Stimulated activated CD4-positive, alpha-beta T cell treated with anti-CD3 and anti-CD28 coated beads, Interleukin-15, amount 100 ng/mL, for 48 hours (primary cell): ENCODE measurements at places on chromosomes 2 and 18.

DNA sequence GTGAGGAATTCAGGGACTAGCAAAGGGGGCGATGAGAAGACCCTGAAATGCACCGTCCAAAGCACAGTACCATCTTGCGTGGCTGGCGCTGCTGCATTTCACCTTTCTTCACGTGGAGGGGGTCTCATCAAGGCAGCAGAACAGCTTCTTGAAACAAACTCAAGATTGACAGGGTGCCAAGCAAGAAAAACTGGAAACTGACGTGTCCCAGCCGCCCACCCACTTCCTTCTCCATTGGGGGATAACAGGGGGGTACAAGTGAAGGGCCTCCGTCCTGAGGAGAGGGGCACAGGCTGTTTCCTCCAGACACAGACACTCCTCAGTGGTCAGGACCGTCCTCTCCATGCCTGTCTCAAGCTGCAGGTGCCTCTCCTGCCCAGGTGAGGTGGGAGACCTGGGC, 32.5 kb downstream of the HDAC4 start:
- no peak for DNase-seq

GRCh38 chr2:156023229-156023869, 309.2 kb downstream of the NR4A2 start:
- DNase-seq: no peak

DNA sequence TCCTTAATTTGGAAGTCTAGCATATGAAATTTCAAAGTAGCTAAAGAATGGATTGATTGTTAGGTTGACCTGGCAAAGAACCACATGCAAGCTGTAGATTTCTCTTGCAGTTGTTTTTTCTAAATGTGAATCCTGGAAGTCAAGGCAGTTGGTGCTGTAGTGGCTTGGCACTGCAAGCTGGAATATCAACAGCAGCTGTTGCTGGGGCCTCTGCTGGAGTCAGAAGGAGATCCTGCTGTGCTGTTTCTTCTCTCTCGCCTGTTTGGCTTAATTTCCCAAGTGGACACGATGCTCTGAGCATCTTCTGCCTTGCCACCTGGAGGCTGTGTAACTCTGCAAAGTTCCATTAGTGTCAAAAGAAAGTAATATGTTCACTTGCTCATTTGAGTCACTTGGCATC, 12.6 kb downstream of the PIK3C3 start:
- no peak for DNase-seq

GRCh38 chr2:72722492-72723070, 103.3 kb downstream of the EXOC6B start:
- no peak for DNase-seq

DNA sequence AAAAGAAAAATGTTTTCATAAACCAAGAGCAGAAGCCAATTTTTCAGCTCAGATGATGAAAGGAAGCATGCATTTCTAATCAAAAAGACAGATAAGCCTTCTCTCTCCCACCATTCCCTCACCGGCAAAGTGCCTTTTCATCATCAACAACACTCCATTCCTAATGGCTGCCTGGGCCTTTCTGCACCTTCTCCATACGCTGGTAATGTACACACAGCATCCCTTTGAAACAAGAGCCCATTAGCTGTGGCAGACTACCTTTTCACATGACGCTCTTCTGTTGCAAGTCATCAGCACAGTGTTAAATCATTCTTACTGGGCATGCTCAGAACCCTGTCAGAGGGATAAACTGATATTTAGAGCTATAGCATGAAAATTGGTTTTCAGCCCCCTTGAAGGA, 408.9 kb downstream of the MEIS1 start:
- no peak for DNase-seq

DNA sequence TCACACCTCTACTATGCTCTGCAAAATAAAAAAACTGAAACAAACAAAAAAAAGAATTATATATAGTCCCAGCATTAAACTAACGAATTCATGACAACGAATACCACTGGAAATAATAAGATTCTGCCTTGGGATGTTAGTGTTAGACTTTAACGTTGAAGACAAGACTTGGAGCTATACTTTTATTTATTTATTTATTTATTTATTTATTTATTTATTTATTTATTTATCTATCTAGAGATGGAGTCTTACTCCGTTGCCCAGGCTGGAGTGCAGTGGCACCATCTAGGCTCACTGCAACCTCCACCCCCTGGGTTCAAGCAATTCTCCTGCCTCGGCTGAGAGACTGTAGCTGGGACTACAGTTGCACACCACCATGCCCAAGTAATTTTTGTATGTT, 27.2 kb upstream of the PAPOLG start:
- DNase-seq: no peak

GRCh38 chr2:220995581-220995980, 576.5 kb downstream of the EPHA4 start:
- no peak for DNase-seq

GRCh38 chr2:224870341-224870740, 154.2 kb upstream of the CCDC195 start:
- DNase-seq: no peak

DNA sequence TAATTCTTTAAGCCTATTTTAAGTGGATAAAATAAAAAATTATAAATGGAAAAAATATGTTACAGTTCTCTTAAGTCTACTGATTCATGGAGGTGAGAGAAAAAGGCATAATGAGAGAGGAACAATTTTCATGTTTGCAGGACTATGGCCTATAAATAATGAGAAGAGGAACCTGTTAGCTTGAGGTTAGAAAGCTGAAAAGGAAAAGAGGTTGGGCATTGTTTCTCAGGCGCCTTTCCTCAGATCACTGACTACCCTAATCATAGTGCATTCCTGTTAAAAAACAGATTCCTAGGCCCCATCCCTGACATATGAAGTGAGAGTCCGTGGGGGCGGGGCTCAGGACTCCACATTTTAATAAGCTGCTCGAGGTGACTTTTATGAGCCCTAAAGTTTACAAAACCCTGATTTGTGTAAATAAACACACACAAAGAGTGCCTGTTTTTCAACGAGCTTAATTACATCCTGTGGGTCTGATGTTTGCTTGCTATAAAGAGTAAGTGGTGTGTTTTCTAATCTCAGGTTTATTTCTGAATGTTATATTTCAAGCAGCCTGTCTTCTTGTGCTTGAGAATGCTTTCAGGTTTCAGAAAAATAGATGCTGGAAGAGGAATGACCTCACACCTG, 335.5 kb downstream of the CLIP4 start:
- DNase-seq: no peak

- no peak for DNase-seq
These were observed 37.8 kb downstream of the TCF7L1 start for GRCh38 chr2:85170938-85171475.

GRCh38 chr2:232245111-232245510, 133.4 kb upstream of the ALPP start:
- DNase-seq: no peak

GRCh38 chr2:161436411-161436810, 20.3 kb downstream of the TBR1 start:
- DNase-seq: no peak

- no peak for DNase-seq
These were observed 6.1 kb downstream of the DCTN1 start for GRCh38 chr2:74373985-74374384.

DNA sequence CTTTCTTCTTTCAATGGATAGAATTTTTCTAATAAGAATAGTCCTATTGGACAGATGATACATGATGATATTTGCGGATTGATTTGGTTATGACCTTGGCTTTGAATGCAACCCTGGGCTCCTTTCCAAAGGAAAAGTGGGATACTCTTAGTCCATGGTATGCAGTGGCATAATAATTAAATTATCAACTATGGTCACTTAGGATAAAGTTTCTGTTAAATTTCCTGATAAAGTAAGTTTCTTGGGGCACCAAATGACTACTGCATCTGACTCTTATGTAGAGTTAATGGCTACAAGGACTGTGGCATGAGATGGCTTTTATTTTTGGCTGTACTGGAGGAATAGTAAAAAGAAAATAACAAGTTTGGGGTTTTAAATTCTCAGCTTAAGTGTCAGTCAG, 126.7 kb downstream of the QPCT start:
- no peak for DNase-seq

- no peak for DNase-seq
These were observed 255.3 kb downstream of the CYP26B1 start for GRCh38 chr2:71892423-71892730.

DNA sequence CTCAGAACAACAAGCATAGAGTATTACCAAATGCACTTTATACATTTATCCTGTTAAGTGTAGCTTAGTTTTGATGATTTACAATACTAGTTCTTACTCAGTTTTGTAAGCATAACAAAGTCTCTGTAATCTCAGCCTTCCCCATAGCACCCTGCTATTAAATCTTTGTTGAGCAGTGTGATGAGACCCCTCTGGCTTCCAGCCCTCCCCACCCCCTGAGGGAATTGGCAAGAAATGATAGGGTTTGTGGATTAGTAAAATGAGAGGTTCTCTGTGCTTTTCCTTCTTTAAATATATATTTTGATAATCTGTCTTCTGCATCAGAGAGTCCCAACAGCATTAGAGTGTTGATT, 37.2 kb downstream of the ZNF521 start:
- DNase-seq: no peak

- DNase-seq: no peak
These were observed 167.1 kb upstream of the FOSL2 start for GRCh38 chr2:28225473-28226080.

DNA sequence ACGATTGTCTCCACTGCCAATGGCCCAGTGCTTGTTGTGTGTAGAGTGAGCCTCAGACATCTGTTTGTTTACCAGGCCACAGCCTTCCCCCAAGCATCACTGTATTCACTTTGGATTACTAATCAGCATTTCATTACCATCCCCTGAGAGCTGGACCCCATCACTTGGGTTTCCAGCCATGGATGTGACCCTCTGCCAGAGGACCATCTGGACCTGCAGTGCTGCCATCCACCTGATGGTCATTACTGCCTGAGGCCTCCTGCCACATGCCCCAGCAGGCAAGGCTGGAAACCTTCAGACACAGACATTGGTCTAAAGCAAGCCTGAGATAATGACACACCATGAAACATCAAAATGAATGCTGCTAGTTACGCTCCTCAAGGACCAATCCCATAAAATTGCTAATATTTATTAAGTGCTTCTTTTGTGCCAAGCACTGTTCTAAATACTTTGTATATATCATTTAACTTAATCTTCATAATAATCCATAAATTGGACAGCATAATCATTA, 2096.3 kb upstream of the CELF4 start:
- no peak for DNase-seq

GRCh38 chr2:28678944-28679343, 72.7 kb upstream of the PPP1CB start:
- no peak for DNase-seq

DNA sequence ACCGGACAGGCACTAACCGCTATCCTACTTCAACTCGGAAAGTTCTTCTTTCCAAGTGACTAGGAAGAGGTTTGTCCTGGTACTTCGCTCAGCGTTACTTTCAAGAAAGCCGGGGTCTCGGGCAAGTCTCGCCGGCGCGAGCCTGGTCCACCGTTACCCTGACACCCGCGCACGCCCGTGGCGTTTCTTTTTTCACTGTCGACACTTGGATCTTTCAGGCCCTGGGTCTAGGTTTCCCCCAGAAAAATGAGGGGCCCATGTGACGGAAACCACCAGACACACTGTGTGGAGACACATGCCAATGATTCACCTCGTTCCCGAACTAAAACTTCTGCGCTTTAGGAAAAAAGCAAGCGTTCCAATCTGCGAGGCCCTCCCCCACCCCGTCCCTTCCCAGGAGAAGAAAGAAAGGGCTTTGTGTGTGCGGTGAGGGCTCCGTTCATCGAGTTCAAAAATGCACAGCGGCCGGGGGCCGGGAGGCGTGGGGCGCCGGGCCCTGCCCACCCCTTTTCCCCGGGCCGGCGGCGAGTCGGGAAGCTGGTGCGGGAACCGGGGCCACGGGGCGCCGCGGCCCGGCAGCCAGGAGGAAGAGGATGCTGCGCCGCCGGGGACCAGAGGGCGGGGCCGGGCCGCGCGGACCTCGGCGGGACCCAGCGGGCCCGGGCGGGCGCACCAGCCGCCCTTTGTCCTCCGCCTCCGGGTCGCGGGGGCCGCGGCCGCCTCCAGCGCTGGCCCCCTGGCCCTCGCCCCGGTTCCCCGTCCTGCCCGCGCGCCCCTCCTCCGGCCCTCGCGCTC, 2.6 kb downstream of the ZNF521 start:
- no peak for DNase-seq

DNA sequence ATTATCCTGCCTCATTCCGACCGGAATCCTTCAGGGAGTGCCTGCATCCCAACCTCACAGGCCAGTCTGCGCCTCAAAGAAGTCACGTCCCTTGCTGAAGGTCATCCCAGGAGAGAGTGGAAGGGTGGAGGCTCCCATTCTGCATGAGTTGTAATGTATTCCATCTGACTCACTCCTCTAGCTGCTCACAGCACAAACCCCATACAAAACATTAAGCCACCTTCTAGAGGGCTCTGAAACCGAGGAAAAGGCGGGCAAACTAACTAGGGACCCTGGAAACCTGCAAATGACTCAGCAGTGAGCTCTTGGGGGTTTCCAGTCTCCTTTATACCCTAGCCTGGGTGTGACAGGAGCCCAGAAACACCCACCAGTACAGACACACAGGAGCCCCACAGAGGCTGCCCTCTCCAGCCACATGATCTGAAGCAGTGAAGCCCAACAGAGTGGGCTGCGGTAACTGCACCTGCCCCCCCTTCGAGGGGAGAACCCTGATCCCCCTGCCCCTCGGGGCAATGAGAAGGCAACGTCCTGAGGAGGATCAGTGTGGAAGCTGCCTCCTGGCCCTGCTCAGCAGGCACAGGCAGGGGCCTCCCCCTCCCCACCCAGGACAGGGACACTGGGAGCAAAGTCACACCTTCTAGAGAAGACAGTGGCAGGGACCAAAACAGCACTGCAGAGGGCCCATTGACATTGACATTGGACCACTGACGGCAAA, 69.3 kb upstream of the SNTG2 start:
- DNase-seq: no peak

- DNase-seq: no peak
These were observed 458.7 kb upstream of the GCFC2 start for GRCh38 chr2:76169276-76170008.

DNA sequence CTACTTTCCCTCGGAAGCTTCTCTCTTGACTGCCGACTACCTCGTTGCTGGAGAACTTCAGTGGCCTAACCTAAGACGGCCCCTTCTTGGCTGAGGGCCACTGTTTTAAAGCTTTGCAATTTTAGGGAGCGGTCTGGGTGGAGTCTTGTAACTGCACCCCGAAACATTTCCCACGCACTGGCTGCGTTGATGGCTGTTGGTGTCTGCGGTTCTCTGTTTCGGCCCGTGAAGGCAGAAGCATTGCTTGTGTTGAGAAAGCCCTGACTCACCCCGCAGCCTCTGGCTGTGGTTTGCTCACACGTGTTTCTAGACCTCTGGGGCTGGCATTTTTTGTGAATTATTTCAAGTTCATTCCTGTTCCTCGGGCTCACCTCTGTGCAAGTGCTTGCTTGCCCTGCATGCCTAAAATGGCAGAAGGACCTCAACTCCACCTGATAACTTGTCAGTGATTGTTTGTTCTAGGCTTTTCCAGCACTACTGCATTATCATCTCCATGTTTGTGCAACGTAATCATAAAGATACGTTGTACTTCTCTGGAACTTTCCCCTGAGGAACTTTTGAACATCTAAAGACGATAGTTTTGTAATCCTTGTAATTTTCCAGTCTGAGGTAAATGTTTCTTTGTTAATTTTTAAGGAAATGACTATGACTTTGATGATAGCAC, 94.2 kb upstream of the DLX2 start:
- DNase-seq: peak; percentile 53
